H9 (cell line): ENCODE measurements at places on chromosomes 1 and 21. TPM values are rescaled to one million over a fixed set of nuclear protein-coding genes. Genes with fewer than 3 reads are reported as not detected.

Gene COL11A1
- total RNA-seq: 7.0 and 7.5 TPM in 2 replicates

- H3K4me1 ChIP-seq: no peaks in the 10 kb centered on the region
Observed at GRCh38 chr21:39105341-39105765, 77.9 kb downstream of the PSMG1 start.

DNA sequence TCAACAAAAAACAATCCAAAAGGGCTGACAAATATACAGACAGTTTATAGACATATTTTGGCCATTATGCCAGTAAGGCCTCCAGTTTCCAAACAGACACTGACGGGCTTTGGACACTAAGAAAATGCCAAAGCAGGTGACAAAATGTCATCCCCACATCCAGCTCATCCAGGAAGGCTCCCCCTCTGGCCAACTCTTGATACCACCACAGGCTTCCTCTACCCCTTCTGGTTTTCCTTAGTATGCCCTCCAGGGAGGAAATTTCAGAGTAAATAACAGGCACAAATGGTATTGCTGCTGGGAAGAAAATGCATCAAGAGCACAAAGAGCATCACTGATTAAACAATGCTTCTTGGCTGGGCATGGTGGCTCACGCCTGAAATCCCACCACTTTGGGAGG lies 225.3 kb downstream of the VAV3 start:
- 0 out of 2 replicates have a peak, but pooled peaks cover 3% of the 10 kb centered on the region for H3K4me1 ChIP-seq
- no peak overlapping the region for H3K27ac ChIP-seq
- H3K27me3 ChIP-seq: no peaks in the 10 kb centered on the region
- no peak for DNase-seq
- no peaks in the 10 kb centered on the region; the same call in 2 of the 3 replicates for H3K36me3 ChIP-seq

Gene ADGRB2
- 10.7 and 10.9 TPM in 2 replicates for total RNA-seq

GRCh38 chr1:96346719-96347118 lies 374.9 kb upstream of the PTBP2 start:
- H3K4me3 ChIP-seq: no peak overlapping the region
- no peaks in the 10 kb centered on the region for H3K27me3 ChIP-seq
- H3K36me3 ChIP-seq: peaks cover 3% of the 10 kb centered on the region; the same call in 1 of the 2 replicates

GRCh38 chr21:29033301-29033700 lies 8.8 kb downstream of the USP16 start:
- H3K4me3 ChIP-seq: no peak overlapping the region
- H3K4me1 ChIP-seq: no peaks in the 10 kb centered on the region
- peaks cover 18% of the 10 kb centered on the region; the same call in 2 of the 3 replicates for H3K36me3 ChIP-seq
- no peak for DNase-seq
- H3K27me3 ChIP-seq: no peaks in the 10 kb centered on the region

Gene SDC3
- total RNA-seq: 24.2 and 25.9 TPM in 2 replicates

Gene PGLYRP4
- not detected in 2 replicates for total RNA-seq

- no peaks in the 10 kb centered on the region for H3K27me3 ChIP-seq
- H3K4me1 ChIP-seq: no peaks in the 10 kb centered on the region
- DNase-seq: no peak
- peaks cover 6% of the 10 kb centered on the region for H3K36me3 ChIP-seq
Observed at GRCh38 chr1:52752484-52752826, 26.2 kb downstream of the ZYG11B start.

DNA sequence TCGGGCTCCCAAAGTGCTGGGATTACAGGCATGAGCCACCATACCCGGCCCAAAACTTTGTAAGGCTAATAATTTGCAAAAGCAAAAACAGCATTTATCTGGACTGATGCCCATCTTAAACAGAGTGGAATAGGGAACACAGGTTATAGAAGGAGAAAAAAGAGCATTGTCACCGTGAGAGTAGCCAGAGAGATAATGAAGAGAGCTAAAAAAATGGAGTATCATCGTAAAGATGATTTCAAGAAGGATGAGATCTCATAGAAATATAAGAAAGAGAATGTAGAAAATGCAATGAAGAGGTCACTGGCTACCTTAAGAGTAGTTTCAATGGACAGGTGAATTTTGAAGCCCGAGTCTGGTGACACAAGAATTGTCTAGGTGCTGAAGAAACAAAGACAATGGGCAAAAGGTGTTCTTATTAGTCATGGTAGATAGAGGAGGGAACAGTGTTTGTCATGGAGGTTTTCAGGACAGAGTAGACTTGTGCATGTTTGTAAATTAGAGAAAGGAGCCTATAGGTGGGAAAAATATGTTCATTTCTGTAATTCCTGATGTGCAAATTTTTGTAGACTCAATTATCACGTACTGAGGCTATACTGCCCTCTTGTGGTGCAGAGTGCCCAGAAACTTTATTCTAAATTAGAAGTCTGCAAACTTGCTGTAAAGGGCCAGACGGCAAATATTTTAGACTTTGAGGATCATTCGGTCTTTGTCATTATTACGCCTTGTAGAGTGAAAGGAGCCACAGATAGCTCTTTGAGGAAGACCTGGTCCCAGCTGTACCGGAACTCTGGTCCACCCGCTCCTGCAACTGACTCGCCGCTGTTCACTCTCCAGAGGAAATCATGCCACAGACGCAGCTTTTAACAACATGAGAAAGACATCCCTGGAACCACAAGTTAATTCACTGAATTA lies 8.1 kb upstream of the TMEM183A start:
- H3K4me3 ChIP-seq: no peak overlapping the region
- H3K4me1 ChIP-seq: no peaks in the 10 kb centered on the region; the same call in 1 of the 2 replicates
- peak; percentile 38 for DNase-seq

DNA sequence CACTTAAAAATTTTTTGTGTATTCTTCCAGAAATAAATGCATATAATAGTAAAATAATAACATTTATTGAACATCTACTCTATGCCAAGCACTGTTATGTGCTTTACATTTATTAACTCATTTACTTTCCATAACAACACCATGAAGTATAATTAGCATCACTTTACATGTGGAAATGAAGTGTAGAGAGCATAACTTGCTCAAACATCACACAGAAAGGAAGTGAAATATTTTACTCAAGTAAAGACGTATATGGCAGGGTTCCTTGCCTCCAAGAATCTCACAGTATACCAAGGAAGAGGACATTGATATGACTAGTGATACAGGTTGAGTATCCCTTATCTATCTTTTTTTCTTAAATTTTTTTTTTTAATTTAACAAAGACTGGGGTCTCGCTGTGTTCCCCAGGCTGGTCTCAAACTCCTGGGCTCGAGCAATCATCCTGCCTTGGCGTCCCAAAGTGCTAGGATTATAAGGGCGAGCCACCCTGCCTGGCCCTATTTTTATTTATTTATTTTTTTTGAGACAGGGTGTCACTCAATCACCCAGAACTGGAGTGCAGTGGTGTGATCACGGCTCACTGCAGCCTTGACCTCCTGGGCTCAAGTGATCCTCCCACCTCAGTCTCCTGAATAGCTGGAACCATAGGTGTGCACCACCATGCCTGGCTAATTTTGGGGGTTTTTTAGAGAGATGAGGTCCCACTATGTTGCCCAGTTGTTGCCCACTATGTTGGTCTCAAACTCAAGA lies 7.7 kb upstream of the CLIC4 start:
- H3K27ac ChIP-seq: no peak overlapping the region
- no peaks in the 10 kb centered on the region for H3K27me3 ChIP-seq
- H3K36me3 ChIP-seq: no peaks in the 10 kb centered on the region

Gene SAMSN1
- 2.8 and 4.6 TPM in 2 replicates for total RNA-seq

GRCh38 chr1:245301921-245302320 lies 147.1 kb downstream of the KIF26B start:
- no peak for DNase-seq
- no peak overlapping the region for H3K4me3 ChIP-seq
- H3K27me3 ChIP-seq: no peaks in the 10 kb centered on the region
- no peaks in the 10 kb centered on the region for H3K4me1 ChIP-seq
- no peak overlapping the region for H3K27ac ChIP-seq

- no peaks in the 10 kb centered on the region for H3K36me3 ChIP-seq
- no peak for DNase-seq
- H3K4me1 ChIP-seq: no peaks in the 10 kb centered on the region; the same call in 1 of the 2 replicates
- no peak overlapping the region for H3K4me3 ChIP-seq
- no peak overlapping the region for H3K27ac ChIP-seq
Observed at GRCh38 chr1:100759188-100759587, 39.6 kb downstream of the VCAM1 start.

Gene TXNIP
- total RNA-seq: 20.8 and 23.2 TPM in 2 replicates

GRCh38 chr1:37999430-38000232 lies 5.7 kb downstream of the FHL3 start:
- H3K27me3 ChIP-seq: no peaks in the 10 kb centered on the region
- DNase-seq: peak; percentile 59
- peak overlapping the region; percentile 60 for H3K27ac ChIP-seq
- H3K4me3 ChIP-seq: peak overlapping the region; percentile 28; the same call in 1 of the 2 replicates

DNA sequence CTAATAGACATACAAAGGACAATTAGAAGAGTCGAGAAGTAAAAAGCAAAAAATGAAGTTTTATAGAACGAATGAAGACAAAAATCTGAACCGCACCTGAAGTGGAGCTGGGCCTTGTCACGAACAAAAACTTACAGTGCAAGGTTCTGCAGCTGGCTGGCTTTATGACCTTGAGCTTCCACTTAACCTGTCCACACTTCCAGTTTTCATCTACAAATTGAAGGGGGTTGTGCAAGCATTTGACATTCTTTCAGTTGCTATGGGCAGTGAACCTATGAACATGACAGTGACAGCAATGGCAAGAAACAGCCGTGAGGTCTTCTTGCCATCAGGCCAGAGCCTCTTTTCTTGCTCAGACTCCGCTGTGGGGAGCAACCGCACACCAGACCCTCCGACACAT lies 93.2 kb downstream of the DSCAM start:
- H3K27ac ChIP-seq: no peak overlapping the region
- H3K36me3 ChIP-seq: no peaks in the 10 kb centered on the region
- DNase-seq: no peak
